Dermis blood vessel endothelial cell (primary cell): ENCODE measurements at places on chromosomes 5 and 9. TPM values are rescaled to one million over a fixed set of nuclear protein-coding genes. Genes with fewer than 3 reads are reported as not detected.
A peak's percentile ranks its signal among the peaks of the same experiment; 100 is the strongest.

- DNase-seq = no peak
Observed at GRCh38 chr5:14922456-14922855, 50.9 kb upstream of the ANKH start.

- DNase-seq = no peak
Observed at GRCh38 chr9:136354592-136355085, 8.9 kb downstream of the DNLZ start.

DNA sequence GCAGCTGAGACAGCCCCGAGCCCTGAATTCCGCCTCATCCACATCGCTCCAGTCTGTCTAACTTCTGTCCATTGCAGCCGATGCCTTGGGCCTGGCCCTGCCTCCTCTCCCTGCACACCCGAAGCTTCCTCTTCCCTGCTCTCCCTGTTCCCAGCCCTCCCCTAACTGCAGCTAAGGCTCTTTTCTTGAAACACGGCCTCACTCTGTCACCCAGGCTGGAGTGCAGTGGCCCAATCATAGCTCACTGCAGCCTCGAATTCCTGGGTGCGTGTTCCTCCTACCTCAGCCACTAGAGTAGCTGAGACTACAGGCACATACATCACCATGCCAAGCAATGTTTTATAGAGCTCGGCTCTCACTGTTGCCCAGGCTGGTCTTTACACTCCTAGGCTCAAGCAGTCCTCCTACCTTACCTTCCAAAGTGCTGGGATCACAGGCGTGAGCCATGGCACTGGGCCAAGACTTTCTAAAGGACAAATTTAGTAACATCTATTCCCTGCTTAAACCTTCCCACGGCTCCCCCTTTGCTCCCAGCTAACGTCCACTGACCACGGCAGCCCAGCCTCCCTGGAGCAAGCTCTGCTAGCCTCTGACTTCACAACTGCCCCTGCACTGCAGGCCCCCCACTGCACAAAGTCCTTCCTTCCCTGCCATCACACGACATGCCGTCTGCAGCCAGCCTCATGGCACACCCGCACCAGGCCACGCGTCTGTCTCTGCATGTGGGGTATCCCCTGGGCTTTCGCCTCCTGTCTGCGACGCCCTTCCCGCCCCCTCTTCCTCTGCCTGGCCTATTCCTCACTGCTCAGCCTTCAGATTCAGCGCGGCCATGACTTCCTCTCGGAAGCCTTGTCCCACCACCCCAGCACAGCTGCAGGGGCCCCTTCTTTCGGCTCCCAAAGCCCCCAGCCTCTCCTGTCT lies 28.6 kb downstream of the LAMC3 start:
- DNase-seq = no peak

DNA sequence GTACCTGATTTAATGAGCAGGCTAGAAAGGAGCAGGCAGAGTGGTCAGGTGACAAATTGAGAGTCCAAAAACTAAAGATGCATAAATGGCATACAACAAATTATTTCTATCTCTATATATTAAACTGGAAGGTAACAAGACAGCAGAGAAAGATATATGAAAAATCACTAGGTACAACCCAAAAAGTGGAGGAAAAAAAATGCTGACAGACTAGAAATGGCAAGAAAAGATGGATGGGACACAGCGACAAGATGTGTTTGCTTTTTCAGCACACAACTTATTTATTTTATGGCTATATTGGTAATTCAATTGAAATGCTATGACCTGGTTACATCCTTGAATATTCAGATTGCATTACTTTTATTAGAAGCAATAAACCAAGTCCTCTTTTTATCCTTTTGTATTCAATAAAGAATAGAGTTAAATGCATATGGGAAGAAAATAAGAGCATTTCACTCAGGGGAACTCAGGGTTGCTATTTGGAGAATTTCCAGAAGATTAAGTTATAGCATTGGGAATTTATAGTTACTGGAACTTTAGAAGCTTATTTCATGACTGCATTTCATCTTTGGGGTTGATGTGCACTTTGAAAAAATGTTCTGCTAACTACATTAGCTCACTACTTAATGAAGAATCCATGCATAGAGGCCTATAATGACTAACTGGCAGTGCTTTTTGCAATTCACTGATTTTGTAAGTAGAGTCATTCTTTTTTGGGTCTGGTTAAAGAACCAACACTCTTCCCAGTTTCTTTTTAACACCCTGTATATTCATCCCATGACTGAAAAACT lies 566.6 kb upstream of the TUSC1 start:
- no peak for DNase-seq

- no peak for DNase-seq
Observed at GRCh38 chr9:3401221-3401954, 124.4 kb downstream of the RFX3 start.

GRCh38 chr9:22373636-22374035 lies 73.0 kb upstream of the DMRTA1 start:
- DNase-seq = no peak

DNA sequence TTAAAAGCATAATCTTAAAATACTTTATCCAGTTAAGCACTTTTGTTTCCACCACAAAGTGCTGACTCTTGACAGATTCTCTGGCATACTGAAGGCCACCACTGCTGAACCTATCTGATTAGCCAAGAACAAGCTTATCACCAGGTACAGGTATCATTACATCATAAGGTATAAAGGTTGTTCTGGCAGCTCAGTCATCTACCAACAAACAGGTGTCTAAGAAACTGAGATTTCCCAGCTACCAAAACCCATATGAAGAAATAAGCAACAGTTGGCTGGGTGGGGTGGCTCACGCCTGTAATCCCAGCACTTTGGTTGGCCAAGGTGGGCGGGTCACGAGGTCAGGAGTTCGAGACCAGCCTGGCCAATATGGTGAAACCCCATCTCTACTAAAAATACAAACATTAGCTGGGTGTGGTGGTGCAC lies 5.0 kb downstream of the MTMR12 start:
- DNase-seq = no peak

DNA sequence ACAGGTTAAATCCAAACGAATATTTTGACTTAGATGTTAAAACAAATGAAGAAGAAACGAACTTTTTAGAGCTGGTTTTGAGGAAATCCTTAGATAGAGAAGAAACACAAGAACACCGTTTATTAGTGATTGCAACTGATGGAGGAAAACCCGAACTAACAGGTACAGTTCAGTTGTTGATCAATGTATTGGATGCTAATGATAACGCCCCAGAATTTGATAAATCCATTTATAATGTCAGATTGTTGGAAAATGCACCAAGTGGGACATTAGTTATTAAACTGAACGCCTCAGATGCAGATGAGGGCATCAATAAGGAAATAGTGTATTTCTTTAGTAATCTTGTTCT lies 842 bp downstream of the PCDHA5 start:
- DNase-seq = no peak

Gene SPATA31C1
- total RNA-seq = not detected in 2 replicates

DNA sequence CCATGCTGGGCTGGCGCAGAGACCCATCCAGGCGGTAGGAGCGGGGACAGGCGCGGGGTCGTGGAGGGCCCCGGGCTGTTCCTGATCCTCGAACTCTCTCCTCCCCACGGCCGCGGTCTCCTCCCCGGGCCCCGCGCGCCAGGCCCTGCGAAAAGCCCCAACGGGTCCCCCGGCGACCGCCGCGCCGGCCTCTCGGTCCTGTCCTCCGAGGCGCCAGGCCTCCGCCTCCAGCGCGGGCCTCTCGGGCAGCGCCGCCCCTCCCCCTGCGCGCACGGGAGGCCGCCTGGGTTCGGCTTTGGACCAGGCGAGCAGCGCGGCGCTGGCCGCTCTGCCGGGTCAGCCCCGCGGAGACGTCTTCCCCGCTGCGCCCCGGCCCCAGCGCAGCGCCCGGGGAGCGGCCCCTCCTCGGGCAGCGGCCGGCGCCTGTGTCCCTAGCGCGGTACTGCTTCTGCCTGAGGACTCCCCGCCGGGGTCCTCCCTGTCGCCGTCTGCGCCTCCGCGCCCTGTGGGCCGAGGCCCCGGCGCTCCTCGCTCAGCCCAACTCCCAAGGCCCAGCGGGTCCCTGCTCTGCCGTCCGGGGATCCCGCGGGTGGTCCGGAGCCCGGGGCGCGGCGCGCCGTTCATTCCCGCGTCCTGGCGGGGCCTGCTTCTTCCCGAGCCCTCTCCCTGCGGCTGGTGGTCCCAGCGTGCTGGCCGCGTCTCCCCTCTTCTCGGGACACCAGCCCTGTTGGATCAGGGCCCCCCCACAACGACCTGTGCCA lies 13.4 kb downstream of the COL23A1 start:
- DNase-seq = no peak

Gene TUSC1
- total RNA-seq = 9.4 and 13.1 TPM in 2 replicates

DNA sequence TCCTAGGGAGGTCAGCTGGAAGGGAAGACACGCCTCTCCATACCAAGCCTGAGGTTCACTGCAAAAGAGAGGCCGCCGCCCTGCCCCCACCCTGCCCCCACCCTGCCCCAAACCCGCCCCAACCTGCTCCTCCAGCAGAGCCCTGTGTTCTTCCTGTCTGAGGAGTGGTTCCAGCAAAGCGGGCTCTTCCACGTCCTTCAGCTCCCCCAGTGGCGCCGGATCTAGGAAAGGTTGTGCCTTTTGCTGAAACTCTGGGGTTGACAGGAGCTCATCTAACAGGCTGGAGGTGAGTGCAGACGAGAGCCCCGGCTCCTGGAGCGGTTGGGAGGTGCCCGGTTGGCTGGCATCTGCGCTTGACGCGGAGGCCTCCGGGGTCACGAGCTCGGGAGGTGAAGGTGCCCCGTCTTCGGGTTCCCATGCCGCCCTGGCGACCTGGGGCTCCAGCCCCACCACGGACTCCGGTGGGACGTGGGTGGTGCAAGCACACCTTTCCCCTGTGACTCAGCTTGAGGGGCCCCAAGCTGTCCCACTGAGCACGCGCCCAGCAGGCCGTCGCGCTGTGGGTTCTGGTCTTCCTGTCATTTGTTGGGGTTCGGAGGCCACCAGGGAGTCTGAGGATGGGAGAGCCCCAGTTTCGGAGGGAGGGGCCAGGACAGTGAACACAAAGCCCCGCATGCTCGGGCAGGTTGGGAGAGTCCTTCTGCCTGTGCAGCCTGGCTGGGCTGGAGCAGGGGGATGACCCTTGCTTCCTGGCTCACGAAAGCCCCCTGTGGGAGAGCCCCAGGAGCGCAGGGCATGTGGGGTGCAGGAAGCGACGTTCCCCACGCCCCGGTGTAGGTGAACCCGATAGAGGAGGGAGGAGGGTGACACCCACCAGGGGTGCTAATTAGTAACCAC lies 1467.1 kb downstream of the FOXD4L5 start:
- DNase-seq = peak; percentile 22

Gene CTXN3
- total RNA-seq = not detected in 2 replicates

Gene ADAMTS12
- 1.0 and 2.3 TPM in 2 replicates for total RNA-seq

DNA sequence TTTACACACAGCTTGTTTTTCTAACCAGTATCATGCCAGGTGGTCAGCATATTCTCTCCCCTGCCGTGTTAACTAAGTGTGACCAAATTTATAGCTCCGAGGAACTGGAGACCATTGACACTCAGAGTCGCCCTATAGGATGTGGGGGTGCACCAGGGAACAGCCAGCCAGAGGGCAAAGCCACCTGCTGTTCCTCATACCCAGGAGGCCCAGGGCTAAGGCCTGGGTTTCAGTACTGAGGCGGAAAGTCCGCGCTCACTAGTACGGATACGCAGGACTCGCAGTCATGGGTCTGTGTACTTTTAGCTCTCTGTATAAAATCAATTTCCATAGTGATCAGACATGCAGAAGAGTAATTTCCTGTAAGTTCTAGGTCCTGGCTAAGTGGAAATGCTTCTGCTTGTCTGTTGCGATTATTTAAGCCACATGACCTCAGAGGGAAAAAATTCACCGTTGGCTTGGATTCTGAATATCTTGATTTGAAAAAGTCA lies 247.0 kb downstream of the AOPEP start:
- DNase-seq = peak; percentile 87

Gene ORM2
- total RNA-seq = not detected in 2 replicates

Gene IL3
- not detected in 2 replicates for total RNA-seq

DNA sequence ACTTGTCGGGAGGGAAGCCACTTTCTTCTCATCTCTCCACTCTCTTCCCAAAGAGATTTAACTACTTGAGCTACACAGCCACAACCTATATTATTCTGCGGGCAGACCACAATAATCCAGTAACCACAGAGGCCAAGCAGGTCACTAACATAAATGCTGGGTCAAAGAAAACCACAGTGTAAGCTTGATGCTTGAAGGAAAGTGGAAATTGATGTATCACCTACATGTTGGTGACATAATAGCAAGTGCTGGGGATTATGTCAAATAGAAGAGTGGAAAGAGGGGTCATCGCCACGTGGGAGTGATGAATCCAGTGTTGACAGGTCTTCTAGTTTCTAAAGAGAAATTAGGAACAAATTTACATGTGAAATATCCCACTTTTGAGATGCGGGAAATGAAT lies 40.9 kb downstream of the RFK start:
- DNase-seq = no peak

DNA sequence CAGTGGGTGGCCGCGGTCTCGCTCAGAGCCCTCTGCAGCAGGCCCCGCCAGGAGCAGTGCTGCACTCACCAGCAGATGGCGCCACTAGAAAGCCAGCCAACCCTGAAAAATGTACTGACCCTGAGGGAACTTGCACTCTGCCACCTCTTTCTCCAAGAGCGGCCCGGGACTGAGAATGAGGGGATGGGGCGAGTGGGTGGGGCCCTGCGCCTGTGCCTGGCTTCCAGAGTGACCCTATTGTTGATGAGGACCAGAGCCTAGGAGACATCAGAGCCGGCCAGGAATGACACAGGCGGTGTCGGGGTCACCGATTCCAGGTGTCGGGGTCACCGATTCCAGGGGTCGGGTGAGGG lies 2.9 kb upstream of the IL17B start:
- peak; percentile 84 for DNase-seq

GRCh38 chr9:89593727-89594427 lies 10.9 kb upstream of the GADD45G start:
- peak; percentile 68 for DNase-seq

DNA sequence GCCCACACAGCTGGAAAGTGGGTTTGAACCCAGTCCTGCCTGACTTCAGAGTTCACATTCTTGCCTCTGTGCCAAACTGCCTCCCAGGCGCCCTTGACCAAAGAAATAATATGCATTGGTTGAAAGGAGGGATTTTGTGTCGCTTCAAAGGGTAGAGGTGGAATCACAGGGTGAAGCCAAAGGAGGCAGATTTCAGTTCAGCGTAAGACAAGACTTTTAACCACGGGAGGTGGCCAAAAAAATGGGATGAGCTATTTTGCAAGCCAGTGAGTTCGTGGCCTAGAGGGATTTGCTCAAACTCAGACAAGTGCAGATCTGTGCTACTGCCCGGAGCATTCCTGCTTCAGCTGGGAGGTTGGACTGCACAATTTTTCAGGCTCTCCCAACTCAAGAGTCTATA lies 57.6 kb upstream of the RANBP3L start:
- no peak for DNase-seq

Gene SVEP1
- total RNA-seq = under 0.01 and 0.05 TPM in 2 replicates
